Fibroblast of skin of back (primary cell): ENCODE measurements at places on chromosomes 4 and X.

DNA sequence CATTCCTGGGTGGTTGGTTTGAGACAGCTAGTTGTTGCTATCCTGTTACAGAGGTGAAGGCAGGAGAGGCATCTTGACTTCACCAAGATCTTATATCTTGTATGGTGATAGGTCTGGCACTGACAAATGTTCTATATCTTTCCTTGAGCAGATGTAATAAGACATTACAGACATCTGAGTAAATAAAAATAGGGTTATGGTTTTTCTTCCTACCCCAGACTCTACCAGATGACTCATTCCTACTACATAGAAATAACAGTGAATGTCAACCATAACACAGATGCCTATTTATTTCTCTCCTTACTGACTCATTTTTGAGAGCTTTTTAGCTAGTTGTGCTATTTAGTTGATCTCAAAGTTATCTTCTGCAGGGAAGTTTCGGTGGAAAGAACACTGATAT, 21.9 kb downstream of the HNRNPH2 start:
- DNase-seq: peak; percentile 66

GRCh38 chrX:137052643-137053235, 18.9 kb upstream of the GPR101 start:
- no peak for DNase-seq

GRCh38 chr4:181982856-181983255, 260.3 kb upstream of the TENM3 start:
- DNase-seq: no peak

- peak; percentile 55 for DNase-seq
Measured at GRCh38 chr4:72701987-72702819, 133.2 kb upstream of the ADAMTS3 start.

GRCh38 chr4:72896515-72896914, 173.0 kb downstream of the COX18 start:
- DNase-seq: peak; percentile 71
